ENCODE measurements at places on chromosomes 3 and 15.
A peak's percentile ranks its signal among the peaks of the same experiment; 100 is the strongest.

DNA sequence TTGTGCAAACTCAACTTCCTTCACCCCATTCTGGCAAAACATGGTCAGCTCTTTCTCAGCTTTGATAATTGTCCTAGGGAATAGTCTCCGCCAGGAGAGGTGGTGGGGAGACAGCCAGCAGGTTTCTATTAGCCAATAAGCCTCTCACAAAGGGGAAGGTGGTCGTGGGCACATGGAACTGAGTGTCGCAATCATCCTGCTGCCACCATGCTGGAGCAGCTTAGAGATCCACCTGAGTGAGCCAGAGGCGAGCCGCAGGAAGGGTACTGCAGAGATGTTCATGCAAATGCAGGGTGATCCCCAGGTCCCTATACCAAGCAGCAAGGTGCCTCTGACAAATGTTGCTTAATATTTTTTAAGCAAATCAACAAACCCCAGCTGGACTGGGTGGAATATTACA, 182.8 kb downstream of the RORA start:
- DNase-seq, result no peak

DNA sequence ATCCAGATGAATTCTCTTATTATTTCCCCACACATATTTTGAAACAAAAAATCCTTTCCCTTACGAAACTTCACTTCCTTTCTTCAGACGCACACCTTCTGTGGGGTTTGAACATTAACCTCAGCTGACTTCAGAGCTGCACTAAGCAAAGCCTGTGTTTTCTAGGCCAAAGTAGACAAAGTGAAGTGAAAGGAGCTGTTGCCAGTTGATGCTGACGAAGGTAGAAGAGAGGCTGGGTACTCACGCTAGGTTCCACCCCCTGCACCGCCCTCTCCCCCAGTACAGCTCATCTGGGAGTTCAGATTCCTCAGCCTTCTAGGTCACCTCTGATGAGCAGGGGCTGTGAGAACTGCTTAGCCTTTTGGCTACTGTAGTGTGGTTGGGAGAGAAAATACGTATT, 24.1 kb downstream of the DUT start:
- DNase-seq, result no peak

DNA sequence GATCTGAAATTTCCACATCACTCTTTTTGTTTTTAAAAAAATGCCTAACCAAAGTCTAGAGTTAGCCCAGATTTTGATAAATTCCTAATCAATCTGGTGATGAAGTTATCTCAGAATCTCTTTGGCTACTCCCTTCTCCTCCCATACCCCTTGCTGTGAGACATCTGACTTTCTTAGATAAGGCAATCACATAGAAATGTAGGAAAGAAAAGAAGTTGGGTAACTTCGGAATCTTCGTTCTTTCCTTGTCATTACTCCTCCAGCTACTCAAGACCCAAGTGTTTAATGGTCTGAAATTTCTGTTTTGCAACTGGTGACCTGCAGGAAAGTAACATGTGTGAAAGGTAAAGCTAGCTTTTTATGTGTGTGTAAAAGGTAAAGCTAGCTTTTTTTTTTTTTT, 37.8 kb downstream of the MYL3 start:
- DNase-seq, result no peak

GRCh38 chr3:156787001-156787400, 39.2 kb upstream of the LEKR1 start:
- DNase-seq, result no peak

GRCh38 chr15:31343831-31344230, 17.2 kb downstream of the KLF13 start:
- DNase-seq, result no peak

GRCh38 chr3:127367593-127367992, 79.7 kb upstream of the PRR20G start:
- no peak for DNase-seq

GRCh38 chr15:41494190-41494921, 682 bp downstream of the ITPKA start:
- DNase-seq, result peak; percentile 11

- peak; percentile 45 for DNase-seq
Observed at GRCh38 chr3:23735535-23736326, 70.0 kb upstream of the UBE2E1 start.

DNA sequence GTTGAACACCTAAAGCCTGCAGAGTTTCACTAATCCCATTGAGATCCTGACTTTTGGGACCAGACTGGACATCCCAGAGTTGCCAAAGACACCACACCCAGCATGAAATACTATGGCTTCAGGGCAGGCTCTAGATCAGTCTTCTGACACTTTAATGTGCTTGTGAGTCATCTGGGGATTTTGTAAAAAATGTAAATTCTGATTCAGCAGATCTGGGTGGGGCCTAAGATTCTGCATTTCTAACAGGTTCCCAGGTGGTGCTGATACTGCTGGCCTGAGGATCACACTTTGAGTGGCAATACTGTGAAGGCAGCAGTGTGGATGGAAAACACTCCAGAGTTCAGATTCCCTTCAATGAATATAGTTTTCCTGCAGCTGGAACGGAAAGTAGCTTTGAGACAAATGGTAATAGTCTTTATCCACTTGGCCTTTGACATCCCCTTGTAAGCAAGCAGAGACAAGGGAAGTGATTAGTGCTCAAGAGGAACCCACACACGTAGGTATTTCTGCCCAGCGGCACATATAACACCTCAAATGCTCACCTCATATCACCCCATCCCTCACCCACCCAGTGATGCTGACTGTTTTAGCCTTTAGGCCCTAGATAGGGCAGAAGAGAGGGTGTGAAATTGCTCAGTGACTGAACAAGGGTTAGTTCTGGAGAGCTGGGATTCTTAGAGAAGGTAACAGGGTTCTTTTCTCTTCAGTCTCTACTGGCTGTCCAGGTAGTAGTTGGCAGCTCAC, 51.5 kb upstream of the GSK3B start:
- peak; percentile 27 for DNase-seq

DNA sequence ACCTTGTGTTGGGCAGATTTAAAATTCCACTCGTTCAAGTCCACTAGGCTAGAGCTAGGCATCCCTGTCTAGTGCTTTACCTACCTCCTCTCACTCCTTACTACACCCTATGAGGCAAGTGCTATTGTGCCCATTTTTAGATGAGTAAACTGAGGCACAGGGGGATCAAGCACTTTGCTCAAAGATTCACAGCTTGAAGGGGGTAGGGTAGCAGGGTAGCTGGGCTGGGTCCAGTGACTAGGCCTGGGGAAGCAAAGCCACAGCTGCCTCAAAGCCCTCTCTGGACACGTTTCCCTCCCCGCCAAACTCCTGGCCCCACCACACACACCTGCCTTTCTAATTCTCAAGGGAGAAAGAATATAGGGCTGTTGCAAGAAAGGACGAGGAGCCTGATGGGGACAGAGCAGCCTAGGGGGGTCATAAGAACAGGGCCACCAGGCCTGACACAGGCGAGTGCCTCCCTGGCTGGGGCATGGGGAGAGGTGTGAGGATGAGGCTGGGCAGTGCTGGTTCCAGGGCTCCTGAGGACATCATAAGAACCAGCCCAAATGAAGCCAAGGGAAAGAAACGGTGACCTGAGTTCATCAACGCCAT, 34.8 kb upstream of the SFMBT1 start:
- DNase-seq, result no peak

- DNase-seq, result no peak
Observed at GRCh38 chr15:74167891-74168331, 5.6 kb upstream of the ISLR start.

Data from dermis blood vessel endothelial cell (primary cell).